ENCODE measurements at places on chromosomes 4 and X.

- DNase-seq, result no peak
Measured at GRCh38 chr4:48311896-48312295, 29.4 kb upstream of the SLAIN2 start.

DNA sequence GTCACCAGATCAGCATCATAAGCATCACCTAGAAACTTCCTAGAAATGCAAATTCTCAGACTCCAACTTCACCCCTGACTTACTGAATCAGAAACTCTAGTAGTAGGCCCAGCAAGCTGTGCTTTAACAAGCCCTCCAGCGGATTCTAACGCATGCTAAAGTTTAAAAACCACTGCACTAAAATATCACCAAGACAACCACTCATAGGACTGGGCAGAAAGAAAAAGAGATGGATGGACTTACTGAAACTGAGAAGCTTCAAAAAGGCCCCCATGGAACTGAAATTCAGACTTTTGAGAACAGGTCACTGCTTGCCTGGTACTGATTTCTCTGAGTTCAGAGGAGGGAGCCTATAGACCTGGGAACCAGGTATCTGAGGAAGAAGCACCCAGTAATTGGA lies 40.1 kb downstream of the FAM241A start:
- no peak for DNase-seq

- DNase-seq, result no peak
Measured at GRCh38 chr4:121227341-121227792, 63.2 kb upstream of the TNIP3 start.

DNA sequence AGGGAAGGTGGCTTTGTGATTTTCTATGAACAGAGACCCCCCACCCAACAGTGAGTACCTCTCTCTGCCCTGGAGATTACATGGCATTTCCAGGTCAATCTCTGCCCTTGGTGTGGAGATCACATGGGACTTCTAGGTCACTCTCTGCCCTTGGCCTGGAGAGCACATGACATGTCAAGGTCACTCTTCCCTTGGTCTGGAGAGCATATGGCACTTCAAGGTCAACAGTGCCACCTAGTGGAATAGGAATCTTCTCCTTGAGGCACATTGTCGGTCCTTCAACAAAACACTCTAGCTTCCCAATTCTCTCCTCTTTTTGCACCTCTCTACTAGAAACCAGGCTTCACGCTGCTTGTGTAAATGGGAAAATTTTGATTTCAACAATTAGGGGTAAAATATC lies 66.2 kb upstream of the TACR3 start:
- DNase-seq, result peak; percentile 4

DNA sequence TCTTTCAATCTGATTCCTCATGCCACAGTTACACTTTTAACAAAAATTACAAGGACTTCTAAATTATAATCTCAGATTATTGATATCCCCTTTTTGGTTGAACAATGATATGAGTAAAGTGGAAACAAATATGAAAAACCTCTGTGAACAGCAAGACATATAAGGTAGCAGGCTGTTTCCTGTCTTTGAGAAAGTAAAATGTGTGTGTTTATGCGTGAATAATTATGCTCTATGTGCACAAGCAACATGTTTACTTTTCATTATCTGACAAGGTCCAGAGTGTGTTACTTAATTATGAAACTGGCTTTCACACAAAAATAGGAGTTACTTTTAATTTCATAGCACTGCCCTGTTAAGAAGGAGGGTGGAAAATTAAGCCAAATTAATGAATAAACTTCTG lies 43.1 kb downstream of the DDIT4L start:
- DNase-seq, result no peak

DNA sequence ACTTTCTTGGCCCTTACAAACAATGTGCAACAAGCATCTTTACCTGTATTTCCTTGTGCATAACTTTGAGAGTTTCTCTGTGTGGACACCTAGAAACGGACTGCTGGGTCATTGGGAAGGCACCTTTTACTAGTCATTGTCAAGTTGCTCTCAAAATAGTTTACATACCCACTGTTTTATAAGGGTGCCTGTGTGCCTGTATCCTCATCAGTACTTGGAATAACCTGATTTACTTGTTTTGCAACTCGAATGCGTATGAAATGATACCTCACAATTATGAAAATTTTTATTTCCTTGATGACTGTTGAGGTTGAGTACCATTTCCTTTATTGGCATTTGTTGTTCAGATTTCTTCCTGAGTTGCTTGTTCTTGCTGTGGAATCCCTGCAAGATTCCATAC lies 150.8 kb downstream of the STIM2 start:
- no peak for DNase-seq

GRCh38 chrX:8125566-8125965 lies 45.5 kb downstream of the VCX2 start:
- no peak for DNase-seq

DNA sequence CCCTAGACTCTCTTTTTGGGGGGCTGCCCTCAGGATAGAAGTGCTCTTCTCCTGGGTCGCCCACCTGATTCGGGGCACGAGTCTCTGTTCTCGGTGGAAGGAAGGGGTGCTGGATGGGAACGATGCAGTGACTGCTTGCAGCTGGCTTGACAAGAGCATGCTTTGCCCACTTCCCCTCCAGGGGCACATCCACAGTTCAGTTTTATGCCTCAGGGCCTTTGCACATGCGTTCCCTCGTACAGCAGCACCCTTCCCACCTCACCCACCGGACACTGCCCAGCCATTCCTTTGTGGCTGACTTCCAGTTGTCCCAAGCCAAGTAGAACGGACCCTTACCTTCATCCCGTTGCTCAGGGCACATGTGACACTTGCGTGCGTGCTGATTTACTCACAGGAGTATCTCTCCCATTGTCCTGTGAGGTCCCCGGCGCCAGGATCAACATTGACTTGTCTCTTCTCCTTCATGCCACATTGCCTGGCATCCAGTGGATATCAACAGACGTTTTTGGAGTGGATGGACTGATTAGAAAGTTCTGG lies 60.0 kb downstream of the C4orf50 start:
- no peak for DNase-seq

DNA sequence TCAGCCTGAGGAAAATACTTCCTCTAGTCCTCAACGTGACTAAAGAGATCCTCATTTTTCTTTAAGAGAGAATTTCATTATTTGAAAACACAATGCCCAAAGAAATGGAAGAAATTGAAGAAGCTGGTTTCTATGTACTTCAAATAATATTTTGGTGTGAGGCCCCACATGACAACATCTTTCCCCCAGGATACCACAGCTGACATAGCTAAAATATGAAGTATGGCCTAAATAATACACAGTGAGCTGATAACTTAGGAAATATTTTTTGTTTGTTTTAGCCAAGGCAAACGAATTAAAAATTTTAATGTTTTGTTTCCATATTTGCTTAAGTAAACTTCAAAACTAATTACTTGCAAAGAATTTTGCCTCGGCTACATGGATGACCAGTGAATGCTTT lies 149.2 kb downstream of the CBR4 start:
- no peak for DNase-seq

GRCh38 chr4:82710197-82710929 lies 88.2 kb downstream of the SCD5 start:
- peak; percentile 5 for DNase-seq

GRCh38 chr4:154562697-154563254 lies at the start of gene FGB:
Gene FGB (plus strand): TSS chr4:154563011. CDS start chr4:154563019, 8 bp downstream.
- DNase-seq, result no peak

DNA sequence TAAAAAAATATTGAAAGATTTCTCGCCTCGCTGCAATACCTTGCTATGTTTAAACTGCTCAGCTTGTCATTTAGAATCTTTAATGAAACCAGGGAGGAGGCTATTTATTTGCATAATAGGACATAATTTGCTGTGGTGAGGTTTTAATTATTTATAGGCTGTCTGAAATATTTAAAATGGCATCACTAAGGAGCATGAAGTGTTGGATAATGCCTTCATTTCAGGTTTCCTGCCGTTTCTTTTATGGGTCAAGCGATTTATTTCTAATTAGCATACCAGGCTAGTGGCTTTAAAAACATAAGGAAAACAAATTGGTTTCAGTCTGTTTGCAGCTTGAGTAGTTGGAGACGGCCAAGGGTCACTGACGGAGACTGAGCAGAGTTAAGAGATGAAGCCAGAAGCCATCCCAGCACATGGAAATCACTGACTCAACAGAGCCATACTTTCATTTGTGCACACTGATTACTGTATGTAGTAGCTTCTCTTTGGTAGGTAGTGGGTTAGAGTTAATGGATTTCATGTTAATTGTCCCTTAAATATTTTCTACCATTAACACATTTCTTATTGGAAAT lies 1962.4 kb upstream of the TENM3 start:
- DNase-seq, result peak; percentile 26

GRCh38 chrX:13151828-13152517 lies 107.6 kb upstream of the FAM9C start:
- DNase-seq, result no peak

GRCh38 chrX:133412665-133413064 lies 2.6 kb downstream of the GPC4 start:
- DNase-seq, result no peak

GRCh38 chrX:88613338-88613737 lies 133.7 kb upstream of the CPXCR1 start:
- peak; percentile 52 for DNase-seq

- no peak for DNase-seq
Measured at GRCh38 chr4:11768251-11768972, 339.7 kb upstream of the HS3ST1 start.

GRCh38 chr4:82901183-82901718 lies 716 bp downstream of the THAP9 start:
- no peak for DNase-seq

DNA sequence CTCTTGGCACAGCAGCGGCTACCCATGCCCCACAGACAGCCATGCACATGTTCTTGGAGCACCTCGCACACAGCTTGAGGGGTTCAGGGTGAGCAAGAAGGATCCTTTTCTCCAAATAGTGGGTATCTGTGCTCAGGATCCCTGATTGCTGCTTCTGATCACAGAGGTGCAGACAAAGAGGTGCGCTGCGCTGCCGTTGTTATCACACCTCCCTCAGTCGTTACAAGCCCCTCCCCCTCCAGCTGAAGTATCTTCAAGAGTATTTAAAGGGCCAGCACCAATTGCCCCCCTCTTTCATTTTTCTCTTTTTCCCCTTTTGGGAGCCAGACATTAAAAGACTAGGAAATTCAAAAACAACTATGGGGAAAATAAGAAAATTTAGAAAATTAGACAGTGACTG lies 44.3 kb downstream of the NELFA start:
- no peak for DNase-seq

DNA sequence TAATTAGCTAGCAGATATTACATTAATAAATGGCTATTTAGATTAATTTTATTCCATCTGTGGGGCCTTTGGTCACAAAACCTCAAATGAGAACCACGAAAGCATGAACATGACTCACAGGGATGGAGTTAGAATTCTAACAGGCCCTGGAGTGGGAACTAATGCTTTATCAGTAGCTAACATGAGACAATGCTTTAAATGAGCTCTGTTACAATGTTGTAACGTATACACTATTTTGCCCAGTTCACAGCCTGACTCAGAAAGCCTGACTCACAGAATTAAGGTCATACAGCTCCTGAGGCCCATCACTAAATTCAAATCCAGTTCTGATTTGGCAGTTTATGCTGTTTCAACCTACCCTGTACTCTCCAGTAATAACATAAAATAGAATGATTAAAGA lies 23.2 kb downstream of the VEGFC start:
- DNase-seq, result no peak

GRCh38 chrX:155068165-155068564 lies 2.8 kb downstream of the CMC4 start:
- DNase-seq, result no peak
